ENCODE measurements at places on chromosomes 7 and 10.

GRCh38 chr7:100013328-100013676 lies 2.1 kb upstream of the ZKSCAN1 start:
- no peak for DNase-seq

DNA sequence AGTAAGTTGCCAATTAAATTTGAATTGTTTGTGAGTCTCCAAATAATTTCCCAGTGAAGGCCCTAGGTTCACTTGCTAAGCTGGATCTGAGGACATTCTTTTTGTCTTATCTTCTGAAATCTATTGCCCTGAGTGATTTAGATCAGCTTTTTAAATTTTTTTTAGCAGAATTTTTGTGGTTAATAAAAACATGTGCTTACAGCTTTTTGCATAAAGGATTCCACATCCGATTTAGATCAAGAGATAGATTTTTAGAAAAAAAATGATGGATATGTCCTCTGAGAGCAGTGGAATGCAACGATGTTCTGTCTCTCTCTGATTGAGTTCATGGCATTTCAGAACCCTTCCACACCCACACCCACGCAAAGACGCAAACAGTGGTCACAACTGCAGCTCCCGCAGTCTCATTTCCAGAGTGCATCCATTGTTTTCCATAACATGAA lies 358.8 kb downstream of the SUGCT start:
- no peak for DNase-seq

DNA sequence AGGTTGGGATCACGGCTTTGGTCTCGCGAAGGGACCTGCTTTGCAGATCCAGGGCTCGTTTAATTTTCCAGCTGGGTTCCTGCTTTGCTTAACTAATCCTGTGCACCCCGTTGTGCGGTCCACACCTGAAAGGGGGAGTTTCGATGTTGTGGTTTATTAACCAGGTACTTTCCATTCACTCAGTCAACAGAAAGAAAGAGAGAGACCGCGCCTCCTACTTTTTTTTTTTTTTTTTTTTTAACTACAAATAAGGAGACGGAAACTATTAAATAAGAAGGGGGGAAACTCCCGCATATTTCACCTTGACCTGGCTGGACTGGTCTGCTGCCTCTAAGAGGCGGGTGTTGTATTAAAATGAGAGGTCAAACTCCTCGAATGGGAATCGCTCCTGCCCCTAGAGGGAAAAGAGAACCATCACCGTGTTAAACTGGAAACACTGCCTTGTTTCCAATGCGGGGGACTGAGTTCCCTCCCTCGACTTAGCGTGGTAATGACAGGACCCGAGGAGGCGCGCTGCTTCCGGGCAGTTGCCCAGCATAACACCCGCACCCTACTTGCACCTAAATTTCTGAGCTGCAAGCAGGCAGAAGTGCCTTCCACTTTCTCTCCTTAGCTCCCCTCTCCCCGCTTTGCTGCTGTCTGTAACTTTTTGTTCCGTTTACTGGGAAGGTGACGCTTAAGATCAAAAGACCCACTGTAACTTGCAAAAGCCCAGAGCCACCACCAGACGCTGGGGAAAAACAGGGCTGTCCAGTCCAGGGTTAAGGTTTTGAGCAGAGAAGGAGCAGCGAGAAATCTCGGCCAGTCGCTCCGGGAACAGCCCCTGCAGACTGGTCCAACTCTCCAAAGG lies 1.1 kb upstream of the ITGB8 start:
- DNase-seq = peak; percentile 81

GRCh38 chr7:52030722-52031121 lies 714.1 kb upstream of the COBL start:
- DNase-seq = no peak

DNA sequence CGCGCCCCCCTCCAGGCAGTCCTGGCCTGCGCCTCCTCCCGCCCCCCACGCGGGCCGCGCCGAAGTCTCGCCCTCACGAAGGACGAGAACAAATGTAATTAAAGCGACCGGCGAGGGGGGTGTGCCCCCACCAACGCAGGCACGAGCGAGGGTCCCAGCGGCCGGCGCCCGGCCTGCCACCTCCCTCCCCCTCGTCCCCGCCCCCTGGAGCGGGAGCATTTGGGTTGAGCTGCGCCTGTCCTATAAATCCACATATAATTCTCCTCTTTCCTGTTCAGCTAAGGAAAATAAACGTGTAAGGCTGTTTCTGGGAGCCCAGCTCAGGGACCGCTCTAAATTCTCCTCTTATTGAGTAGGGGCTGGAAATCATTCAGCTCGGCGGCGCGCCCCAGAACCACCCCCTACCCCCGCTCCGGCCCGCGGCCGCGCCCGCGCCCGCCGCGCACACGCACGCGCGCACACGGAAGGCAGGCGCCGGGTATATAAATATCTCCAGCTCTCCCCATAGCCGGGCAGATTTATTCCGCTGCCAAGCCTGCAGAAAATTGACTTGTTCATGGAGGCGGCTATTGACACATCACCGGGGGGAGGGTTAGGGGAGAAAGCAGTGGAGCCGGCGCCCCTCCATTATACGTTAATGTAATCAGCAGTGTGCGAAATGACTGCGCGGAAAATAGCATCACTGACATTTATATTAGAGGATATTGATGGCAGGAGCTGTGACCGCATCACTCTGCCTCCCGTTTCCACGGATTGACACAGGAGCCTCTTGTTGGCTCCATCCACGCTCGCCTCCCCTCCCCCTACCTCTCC lies 61.6 kb upstream of the BTRC start:
- DNase-seq = peak; percentile 71

- DNase-seq = no peak
These were observed 91.4 kb downstream of the TPST1 start for GRCh38 chr7:66296557-66296956.

DNA sequence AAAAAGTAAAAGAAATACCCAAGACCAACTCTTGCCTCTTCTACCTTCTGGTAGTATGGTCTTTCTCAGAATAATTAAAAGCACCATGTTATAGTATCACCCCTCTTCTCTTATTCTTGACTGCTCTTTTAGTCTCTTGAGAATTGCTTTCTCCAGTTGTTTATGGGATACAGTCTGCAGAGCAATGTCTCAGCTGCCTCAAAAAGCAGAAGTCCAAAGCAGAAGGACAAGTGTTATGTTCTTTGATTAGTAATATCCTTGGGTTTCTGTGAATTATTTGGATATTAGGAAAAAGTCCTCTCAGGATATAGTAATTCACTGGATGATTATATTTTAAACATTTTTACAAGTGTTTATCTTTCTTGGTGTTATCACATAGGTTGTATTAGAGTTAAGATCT lies 7.4 kb downstream of the TAS2R41 start:
- DNase-seq = no peak

DNA sequence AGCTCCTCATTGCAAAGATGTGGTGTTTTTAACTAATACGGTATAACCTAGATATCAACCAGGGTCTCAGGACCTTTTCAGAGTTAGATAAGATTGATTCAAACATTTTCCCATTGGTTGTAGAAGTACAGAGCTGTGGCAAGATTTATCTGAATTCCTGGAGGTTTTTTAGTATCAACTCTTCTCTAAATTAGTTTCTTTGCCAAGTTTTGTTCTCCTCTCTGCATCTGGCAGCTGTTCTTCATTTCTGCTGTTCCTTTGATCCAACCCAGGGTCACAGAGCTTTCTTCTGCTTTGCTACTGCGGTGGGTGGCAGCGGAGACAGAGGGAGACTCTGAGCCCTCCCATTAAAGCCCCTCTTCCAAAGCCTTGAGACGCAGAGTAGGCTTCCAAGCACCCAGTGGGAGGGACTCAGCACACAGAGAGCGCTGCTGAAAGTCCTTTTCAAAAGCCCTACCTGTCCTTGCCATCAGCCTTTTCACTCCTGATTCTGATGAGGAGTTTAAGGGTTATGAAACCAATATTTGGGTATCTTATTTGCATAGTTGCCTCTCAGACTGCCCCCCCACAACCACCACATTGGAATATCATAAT lies 146.3 kb upstream of the EEPD1 start:
- no peak for DNase-seq

GRCh38 chr7:155344270-155344617 lies 46.6 kb downstream of the INSIG1 start:
- no peak for DNase-seq

DNA sequence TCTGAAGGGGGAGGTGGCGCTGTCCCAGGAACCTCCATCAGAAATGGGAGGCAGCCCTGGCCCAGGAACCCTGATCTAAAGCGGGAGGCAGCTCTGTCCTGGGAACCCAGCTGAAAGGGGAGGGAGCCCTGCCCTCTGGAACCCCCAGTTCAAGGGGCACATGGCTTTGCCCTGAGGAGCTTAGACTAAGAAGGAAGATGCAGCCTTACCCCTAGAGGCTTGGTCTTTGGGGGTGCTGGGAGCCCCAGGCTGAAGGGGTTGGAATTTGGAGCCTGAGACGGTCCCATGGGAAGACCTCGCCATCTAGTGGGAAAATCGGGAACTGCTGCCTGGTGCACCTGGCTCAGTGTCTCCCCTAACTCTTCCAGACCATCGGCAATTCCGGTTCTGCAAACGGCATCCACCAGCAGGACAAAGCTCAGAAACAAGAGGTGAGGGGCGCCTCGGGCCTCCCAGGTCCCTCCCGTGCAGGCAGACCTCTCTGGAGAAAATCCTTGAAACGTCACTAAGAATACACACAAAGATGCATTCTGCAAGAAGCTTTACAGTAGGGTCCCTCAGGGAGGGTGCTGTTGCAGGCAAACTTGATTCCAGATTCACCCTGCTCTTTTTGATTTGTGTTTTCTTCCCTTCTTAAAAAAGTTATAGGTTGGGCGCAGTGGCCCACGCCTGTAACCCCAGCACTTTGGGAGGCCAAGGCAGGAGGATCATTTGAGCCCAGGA lies 52.4 kb upstream of the GTF2IRD1 start:
- DNase-seq = peak; percentile 48
